ENCODE measurements at places on chromosomes 7 and 10. TPM values are rescaled to one million over a fixed set of nuclear protein-coding genes. Genes with fewer than 3 reads are reported as not detected.

ZNF425 gene
- total RNA-seq: 4.0 TPM

- H3K36me3 ChIP-seq: no peaks in the 10 kb centered on the region
- H3K4me1 ChIP-seq: peaks cover 14% of the 10 kb centered on the region
- H3K27me3 ChIP-seq: no peaks in the 10 kb centered on the region
- peak overlapping the region; percentile 23 for H3K4me3 ChIP-seq
- peak overlapping the region; percentile 96 for H3K27ac ChIP-seq
Measured at GRCh38 chr10:13351340-13351915, 3.3 kb upstream of the SEPHS1 start.

- no peak overlapping the region for H3K4me3 ChIP-seq
- H3K27me3 ChIP-seq: no peaks in the 10 kb centered on the region
- H3K27ac ChIP-seq: no peak overlapping the region
- DNase-seq: no peak
- no peaks in the 10 kb centered on the region for H3K36me3 ChIP-seq
Measured at GRCh38 chr10:60237977-60238758, 151.5 kb downstream of the ANK3 start.

AKR1C2 gene
- 1.0 TPM for total RNA-seq

GRCh38 chr7:118845791-118846190 lies 621.3 kb downstream of the ANKRD7 start:
- H3K27ac ChIP-seq: no peak overlapping the region
- no peak for DNase-seq
- no peaks in the 10 kb centered on the region for H3K36me3 ChIP-seq
- H3K4me3 ChIP-seq: no peak overlapping the region
- no peaks in the 10 kb centered on the region for H3K27me3 ChIP-seq

GRCh38 chr7:7536396-7537019 lies 835 bp upstream of the COL28A1 start:
- H3K4me3 ChIP-seq: no peak overlapping the region
- DNase-seq: no peak
- H3K36me3 ChIP-seq: no peaks in the 10 kb centered on the region

GRCh38 chr7:155206318-155207020 lies 91.2 kb upstream of the INSIG1 start:
- H3K4me3 ChIP-seq: no peak overlapping the region
- H3K27me3 ChIP-seq: no peaks in the 10 kb centered on the region
- H3K36me3 ChIP-seq: no peaks in the 10 kb centered on the region
- no peak overlapping the region for H3K27ac ChIP-seq

MRPS17 gene
- 27.3 TPM for total RNA-seq

SFTPA1 gene
- not detected for total RNA-seq

GRCh38 chr10:123154711-123155505 lies 706 bp downstream of the BUB3 start:
- no peak for DNase-seq
- peaks cover 14% of the 10 kb centered on the region for H3K36me3 ChIP-seq
- peaks cover 16% of the 10 kb centered on the region for H3K4me1 ChIP-seq

All from H1 (cell line).